Brain microvascular endothelial cell (primary cell): ENCODE measurements at places on chromosomes 4 and X.

GRCh38 chrX:9310616-9311015 lies 154.2 kb upstream of the TBL1X start:
- no peak for DNase-seq

DNA sequence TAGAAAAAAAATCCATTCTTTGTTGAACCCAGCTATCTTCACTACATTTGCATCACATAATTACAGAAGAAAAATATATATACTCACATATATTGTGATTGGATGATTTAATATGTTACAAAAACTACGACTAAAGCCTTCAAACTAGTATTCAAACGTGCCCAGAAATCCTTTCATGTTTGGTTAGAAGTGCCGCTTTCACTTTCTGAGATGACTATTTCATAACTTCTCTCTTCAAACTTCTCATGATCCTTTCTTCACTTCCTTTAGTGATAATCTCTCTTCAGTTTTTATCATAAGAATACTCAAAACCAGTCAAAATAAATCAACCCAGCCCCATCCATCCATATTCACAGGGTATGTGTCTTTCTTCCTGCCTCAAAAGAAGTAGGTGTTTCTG lies 50.8 kb upstream of the NAF1 start:
- DNase-seq = no peak

GRCh38 chrX:109934434-109934833 lies 68.5 kb upstream of the TMEM164 start:
- DNase-seq = no peak

DNA sequence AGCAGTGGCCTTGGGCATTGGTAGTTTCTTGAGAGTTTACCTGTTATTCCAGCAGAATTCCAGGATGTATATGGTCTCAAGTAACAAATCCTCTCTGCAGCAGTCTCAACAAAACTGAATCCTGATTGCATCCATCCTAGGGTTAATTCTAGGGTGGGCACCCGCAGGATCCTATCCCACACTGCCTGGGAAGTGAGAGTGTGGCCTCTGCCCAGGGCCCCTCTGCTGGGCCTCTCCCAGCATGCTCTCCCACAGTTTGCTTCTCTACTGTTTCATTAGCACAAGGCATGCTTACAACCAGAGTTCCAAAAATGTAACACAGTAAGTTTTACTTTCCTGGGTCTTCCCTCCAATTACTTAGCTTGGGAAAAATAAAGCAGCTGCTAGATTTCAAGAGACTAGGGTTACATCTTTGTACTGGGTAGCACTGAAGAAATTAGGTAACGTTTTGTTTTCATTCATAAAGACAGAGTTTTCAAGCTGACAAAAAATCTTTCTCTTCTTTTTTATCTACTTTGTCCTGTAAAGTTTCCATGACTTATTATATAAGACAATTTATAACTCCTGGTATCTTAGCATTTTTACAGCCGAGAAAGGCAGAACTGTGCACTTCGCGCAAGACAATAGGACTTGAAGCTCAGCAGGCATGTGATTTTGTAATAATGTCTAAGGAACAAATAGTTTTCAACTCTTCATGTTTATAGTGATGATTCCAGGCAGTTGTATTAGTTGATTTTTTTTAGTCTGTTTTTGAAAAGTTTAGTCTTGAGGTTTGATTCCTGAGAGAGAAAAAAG lies 131.2 kb upstream of the PCDH18 start:
- no peak for DNase-seq

GRCh38 chr4:8338351-8338961 lies 68.9 kb downstream of the HTRA3 start:
- no peak for DNase-seq
